ENCODE measurements at places on chromosomes 7 and 10.

DNA sequence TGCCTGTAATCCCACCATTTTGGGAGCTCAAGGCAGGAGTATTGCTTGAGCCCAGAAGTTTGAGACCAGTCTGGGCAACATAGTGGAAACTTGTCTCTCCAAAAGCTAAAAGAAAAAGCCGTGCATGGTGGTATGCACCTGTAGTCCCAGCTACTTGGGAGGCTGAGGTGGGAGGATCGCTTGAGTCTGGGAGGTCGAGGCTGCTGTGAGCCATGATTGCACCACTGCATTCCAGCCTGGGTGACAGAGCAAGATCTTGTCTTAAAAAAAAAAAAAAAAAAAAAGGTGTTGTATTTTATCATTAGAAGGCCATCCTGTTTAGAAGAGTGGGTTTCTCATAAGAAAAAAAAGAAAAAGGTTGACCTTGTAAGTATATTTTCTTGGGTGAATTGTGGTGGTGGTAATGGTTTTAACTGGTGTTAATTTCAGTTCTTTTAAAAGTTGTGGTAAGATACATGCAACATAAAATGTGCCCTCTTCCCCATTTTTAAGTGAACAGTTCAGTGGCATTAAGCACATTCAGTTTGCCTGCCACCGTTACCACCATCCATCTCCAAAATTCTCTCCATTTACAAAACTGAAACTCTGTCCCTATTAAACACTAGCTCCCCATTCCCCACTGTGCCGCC is 34.7 kb downstream of the GRIFIN start:
- H3K4me3 ChIP-seq, result no peak overlapping the region
- H3K27me3 ChIP-seq, result no peaks in the 10 kb centered on the region
- no peaks in the 10 kb centered on the region for H3K36me3 ChIP-seq
- H3K27ac ChIP-seq, result no peak overlapping the region

DNA sequence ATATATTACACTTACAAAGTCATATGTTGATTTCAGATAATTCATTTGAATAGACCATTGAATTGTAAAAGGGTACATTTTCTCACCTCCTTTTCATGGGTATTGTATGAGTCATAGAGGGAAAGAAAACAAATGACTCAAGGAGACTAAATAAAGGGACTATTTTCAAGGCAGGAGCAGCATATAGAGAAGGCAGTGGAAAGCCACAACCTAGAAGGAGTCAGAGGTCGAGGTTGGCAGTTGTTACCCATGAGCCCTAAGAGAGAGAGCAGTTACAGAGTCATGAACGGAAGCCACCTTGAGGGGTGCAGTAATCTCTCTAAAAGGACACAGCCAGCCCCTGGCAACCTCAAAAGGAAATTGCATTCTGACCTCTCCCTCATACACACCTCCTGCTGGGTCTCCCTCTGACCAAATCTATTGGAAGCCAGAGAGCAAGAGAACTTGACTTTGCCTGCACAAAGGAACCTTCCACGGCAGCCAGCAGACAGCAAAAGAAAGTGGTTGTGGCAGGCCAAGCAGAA is 137.9 kb downstream of the GRM8 start:
- DNase-seq, result no peak
- H3K27ac ChIP-seq, result no peak overlapping the region
- H3K27me3 ChIP-seq, result peaks cover 11% of the 10 kb centered on the region

GRCh38 chr10:29725133-29725720 is 90.5 kb upstream of the SVIL start:
- no peak for DNase-seq
- H3K27ac ChIP-seq, result no peak overlapping the region
- no peak overlapping the region for H3K4me3 ChIP-seq
- peaks cover 42% of the 10 kb centered on the region for H3K4me1 ChIP-seq
- H3K36me3 ChIP-seq, result peaks cover 14% of the 10 kb centered on the region

DNA sequence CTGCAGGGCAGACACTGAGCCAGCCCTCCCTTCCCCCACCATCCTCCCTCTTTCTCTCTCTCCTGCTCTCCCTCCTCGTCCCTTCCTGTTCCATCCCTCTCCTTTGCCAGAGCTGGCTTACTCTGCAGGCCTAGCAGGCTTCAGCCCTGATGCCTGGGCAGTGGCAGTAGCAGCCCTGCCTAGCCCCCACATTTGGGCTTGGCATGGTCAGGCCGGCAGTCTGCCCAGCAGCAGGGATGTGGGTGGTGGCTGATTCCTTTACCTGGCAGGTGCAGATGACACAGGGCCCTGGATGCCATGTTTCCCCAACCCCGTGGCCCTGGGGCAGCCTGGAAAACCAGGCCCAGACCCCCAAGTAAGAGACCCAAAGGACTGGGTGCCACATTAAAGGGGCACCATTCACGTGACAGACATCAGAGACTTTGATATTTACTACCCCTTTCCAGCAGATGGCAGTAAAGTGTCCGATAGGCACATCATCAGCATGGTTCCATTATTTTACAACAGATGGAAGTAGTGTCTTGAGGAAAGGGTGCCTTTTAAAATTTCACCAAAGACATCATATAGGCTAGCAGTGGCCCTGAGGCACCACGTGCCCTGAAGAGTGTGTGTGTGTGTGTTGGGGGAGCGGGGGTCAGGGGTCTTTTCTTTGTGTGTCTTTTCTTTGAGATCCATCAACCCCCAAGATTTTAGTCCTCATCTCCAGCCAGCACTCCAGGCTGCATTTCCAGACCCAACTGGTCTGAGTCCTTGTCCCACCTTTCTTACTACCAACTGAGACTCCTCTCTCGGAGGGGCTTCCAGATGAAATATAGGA is 5.9 kb downstream of the KCP start:
- peaks cover 3% of the 10 kb centered on the region for H3K4me1 ChIP-seq
- no peaks in the 10 kb centered on the region for H3K36me3 ChIP-seq
- H3K27me3 ChIP-seq, result peaks cover 19% of the 10 kb centered on the region
- H3K4me3 ChIP-seq, result no peak overlapping the region
- no peak for DNase-seq

DNA sequence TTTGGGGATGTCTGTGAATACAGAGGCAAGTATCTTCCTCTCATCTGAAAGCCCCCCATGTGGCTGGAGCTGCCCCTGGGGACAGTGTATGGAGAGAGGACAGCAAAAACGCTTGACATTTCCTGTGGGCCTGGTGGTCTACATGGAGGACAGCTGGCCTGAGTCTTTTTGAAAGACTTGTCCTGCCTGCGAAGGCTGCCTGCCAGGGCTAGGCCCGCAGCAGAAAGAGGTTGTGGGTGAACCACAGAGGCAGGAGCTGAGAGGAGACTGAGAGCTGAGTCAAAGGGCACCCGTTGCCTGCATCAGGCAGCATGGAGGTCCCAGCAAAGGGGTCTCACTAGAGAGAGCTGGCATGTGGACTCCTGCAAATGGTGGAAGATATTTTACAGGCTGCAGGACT is 66.4 kb downstream of the KAT6B start:
- DNase-seq, result no peak
- no peak overlapping the region for H3K4me3 ChIP-seq
- H3K27me3 ChIP-seq, result no peaks in the 10 kb centered on the region
- H3K4me1 ChIP-seq, result peaks cover 41% of the 10 kb centered on the region
- peaks cover 4% of the 10 kb centered on the region for H3K36me3 ChIP-seq
- H3K27ac ChIP-seq, result no peak overlapping the region

DNA sequence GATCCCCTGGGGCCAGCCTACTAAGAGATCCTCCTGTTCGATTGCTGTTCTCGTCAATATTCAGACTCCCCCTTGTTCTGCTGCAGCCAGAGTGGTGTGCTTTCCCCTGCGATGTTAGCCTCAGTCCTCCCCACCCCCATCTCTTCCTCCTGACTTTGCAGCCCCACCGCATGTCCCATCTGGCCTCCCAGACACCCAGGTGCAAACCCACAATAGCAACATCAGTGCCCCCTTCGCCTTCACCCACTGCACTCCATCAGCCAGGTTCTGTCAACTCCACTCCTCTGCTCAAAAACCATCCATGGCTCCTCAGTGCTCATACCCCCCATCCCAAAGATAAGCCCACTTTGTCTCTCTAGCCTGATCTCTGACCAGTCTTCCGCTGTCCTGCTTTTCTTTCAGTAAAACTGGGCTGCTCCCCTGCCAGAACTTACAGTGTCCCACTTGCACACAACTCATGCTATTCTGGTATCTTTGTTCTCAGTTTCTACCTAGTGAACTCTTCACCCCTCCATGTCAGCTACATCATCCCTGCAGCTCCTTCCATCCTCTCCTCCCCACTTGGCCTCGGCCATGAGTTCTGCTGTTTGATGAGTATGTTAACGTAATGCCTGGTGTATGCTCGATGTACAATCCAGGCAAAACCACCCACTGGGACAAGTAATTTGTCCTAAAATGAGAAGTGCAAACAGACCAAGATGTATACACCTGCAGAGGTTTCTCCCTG is 26.6 kb downstream of the COL13A1 start:
- H3K27ac ChIP-seq, result no peak overlapping the region
- H3K27me3 ChIP-seq, result peaks cover 12% of the 10 kb centered on the region
- no peaks in the 10 kb centered on the region for H3K36me3 ChIP-seq
- H3K4me1 ChIP-seq, result no peaks in the 10 kb centered on the region

DNA sequence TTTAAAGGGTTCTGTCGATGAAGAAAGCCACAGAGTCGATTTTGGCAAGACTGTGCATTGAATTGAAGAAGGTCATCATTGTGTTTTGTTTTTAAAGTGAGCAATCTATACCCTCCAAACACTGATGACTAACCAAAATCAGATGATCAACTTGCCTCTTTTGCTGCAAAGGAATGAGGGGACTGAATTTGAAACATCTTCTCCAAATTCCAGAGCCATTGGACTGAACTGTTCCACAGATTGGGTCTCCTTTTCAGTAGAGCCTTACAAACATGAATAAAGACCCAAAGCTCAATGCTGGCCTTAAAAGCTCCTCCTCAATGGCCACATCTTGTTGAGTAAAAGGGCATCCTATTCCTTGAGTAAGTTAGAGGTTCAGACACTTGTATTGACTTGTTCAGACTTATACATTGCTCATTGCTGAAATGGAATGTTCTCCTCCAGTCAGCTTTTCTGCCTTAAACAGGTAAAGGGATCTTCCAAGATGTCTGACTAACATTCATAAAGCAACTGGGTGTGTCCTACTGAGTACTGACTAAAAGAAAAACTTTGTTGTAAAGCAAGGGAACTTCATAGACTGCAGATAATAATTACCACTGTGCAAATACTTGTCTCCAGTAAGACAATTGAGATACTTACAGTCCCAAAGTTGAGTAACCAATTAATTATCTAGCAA is 630.6 kb downstream of the KCNMA1 start:
- no peak overlapping the region for H3K4me3 ChIP-seq
- no peak overlapping the region for H3K27ac ChIP-seq
- peaks cover 2% of the 10 kb centered on the region for H3K4me1 ChIP-seq

DNA sequence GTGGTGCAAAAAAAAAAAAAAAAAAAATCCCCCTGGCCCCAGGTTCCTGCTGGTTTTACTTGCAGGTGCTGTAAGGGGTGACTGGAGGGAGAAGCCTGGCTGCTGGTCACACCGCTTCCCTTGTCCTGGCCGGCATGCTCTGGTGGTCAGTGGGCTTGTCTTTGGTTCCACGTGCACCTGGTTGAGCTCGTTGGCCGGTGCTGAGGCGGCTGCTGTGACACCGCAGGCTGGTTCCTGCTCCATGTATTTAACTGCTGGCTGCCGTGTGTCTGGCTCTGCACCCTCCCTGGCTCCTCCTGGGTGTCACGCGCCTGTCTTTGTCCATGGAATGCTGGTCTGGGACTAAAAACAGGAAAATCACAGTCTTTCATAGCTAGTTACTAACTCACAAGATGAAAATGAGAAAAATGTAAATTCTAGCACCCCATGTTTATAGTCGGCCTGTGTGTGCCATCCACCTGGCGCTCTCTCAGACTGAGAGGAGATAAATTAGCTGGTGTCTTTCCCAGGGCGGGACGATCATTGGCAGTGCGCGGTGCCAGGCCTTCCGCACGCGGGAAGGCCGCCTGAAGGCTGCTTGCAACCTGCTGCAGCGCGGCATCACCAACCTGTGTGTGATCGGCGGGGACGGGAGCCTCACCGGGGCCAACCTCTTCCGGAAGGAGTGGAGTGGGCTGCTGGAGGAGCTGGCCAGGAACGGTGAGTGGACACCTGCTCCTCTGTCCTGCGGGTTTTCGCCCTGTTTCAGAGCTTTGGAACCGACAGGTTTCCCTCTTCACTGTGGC is 33.7 kb downstream of the PFKP start:
- no peaks in the 10 kb centered on the region for H3K27me3 ChIP-seq
- peaks cover 5% of the 10 kb centered on the region for H3K4me1 ChIP-seq
- no peak for DNase-seq
- no peak overlapping the region for H3K27ac ChIP-seq
- H3K36me3 ChIP-seq, result peaks cover 60% of the 10 kb centered on the region

DNA sequence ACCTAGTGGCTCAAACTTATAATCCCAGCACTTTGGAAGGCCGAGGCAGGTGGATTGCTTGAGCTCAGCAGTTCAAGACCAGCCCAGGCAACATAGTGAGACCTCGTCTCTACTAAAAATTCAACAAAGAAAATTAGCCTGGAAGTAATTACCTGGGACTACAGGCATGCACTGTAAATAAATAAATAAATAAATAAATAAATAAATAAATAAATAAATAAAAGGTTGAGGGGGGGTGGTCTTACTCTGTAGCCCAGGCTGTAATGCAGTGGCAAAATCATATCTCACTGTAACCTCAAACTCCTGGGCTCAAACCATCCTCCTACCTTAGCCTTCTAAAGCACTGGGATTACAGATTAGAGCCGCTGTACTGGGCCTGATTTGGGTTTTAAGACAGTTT is 50.5 kb downstream of the RALA start:
- H3K27ac ChIP-seq, result no peak overlapping the region
- H3K4me3 ChIP-seq, result no peak overlapping the region
- H3K4me1 ChIP-seq, result peaks cover 11% of the 10 kb centered on the region
- no peak for DNase-seq

DNA sequence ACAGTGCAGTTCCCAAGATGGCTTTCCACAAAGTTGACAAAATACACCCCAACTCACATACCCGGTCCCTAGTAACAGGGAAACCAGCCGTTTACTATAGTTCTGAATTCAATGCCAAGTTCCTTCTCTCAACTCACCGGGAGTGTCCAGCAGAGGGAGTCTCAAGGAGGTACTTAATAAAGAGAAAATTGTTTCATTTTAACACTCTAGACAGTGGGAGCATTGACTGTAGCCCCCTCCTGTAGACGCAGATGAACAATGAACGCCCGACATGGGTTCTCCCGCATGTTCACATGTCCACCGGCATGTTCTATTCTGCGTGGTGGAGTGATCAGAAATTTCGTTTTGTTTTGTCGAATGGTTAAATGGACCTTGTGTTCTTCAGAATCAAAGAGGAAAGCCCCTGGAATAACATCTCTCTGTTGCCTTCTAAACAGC is 1.9 kb downstream of the HIPK2 start:
- H3K36me3 ChIP-seq, result peaks cover 11% of the 10 kb centered on the region
- peak overlapping the region; percentile 56 for H3K27ac ChIP-seq
- H3K4me3 ChIP-seq, result peak overlapping the region; percentile 83

DNA sequence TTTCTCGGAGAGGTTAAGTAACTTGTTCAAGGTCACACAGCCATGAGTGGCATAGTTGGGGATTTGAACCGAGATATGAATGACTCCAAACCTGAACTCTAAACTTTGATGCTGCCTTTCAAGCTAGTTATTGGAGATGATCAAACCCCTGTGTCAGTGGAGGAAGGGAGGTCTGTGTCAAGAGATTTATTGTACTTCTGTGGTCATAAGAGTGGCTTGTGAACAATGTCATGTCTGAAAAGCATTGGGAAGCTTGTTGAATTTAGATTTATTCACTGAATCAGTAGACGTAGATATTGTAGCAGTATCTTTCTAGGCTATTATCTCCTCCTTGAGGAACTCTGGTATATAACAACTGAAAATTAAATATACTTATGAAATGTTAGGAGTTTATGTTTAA is 27.3 kb downstream of the SNX10 start:
- H3K27ac ChIP-seq, result no peak overlapping the region
- H3K36me3 ChIP-seq, result peaks cover 9% of the 10 kb centered on the region
- no peak for DNase-seq
- no peaks in the 10 kb centered on the region for H3K4me1 ChIP-seq

All from activated CD4-positive, alpha-beta T cell treated with anti-CD3 and anti-CD28 coated beads for 36 hours (primary cell).